ENCODE measurements at places on chromosomes 5 and 9.

DNA sequence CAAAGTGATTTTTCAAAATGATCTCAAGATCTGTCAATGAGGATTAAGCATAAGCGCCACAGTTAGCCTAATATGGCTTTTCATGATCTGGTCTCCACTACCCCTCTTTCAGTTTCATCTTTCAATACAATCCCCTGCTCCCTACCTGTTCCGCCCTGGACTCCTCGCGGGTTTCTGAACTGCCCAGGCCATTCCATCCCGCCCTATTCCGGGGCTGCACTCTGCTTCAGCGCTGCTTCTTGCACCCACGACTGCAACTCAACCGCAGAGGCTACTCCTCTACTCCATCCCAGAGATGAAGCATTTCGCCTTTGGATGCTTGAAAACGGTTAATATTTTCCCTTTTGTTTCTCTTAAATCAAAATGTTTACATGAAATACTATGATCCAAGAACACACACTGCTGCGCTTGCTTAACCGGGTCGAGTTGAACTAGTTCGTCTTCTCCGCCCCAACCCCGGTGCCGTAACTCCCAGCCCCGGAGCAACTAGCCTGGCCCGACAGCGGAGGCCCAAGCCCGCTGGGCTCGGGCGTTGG is 716 bp upstream of the OTULIN start:
- DNase-seq = no peak

- no peak for DNase-seq
Observed at GRCh38 chr5:137462265-137462590, 36.9 kb downstream of the SPOCK1 start.

GRCh38 chr5:15020736-15021135 is 149.2 kb upstream of the ANKH start:
- no peak for DNase-seq

DNA sequence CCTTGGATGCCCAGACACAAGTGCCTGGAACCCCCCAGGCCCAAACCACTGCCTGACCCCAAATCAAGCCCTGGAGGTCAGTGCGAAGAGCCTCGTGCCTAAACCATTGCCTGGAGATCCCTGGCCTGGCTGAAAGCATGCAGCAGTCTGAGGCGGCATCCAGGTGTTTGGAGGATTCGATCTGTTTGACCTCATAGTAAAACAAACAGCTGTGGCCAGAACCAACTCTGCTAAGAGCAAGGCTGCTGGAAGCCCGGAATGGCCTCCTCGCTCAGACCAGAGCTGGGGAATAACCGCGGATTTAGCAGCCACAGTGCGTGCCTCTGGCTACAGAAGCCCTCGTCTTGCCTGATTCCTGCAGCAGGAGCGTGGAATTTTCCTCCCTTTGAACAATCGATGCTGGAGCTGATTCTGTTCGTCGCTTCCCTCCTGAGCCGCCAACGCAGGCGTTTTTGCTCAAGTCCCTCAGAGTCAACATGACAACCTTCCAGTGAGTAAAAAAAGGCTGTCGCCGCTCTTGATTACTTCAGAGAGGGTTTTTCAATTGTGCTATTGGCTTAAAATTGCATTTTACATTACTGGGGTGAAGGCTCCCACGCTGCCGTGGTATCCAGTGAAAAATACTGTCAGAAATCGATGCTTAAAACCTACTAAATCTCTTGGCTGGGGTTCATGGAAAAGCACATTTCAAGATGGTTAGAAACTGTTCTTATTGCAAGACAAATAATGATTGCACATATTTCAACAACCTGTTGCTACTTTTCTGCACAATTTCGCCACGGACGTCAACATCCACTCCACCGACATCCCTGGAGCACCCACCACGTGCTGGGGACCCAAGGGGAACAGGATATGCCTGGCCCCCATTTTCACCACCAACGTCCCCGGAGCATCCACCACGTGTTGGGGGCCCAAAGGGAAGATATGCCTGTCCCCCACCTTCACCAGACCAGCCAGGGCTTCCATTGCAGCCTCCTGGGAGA is 190.0 kb downstream of the OLFM1 start:
- DNase-seq = no peak

- no peak for DNase-seq
Observed at GRCh38 chr5:178553517-178553916, 36.7 kb downstream of the COL23A1 start.

DNA sequence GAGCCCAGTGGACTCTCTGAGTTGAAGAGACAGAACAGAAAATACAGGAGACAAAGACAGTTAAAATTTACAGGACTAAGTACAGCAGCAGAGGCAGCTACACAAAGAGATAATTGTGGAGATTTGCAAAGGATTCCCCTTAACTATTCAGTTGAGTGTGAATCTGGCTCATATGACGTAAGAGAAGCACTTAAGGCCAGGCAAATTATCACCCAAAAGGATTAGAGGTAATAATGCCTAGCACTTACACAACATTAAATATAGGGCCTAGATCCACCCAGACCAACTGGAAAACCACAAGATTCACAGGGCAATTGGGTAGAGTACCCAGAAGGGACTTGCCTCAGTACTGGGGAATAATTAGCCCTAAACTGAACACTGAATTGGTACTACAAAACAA is 41.3 kb downstream of the ADAMTS6 start:
- no peak for DNase-seq

DNA sequence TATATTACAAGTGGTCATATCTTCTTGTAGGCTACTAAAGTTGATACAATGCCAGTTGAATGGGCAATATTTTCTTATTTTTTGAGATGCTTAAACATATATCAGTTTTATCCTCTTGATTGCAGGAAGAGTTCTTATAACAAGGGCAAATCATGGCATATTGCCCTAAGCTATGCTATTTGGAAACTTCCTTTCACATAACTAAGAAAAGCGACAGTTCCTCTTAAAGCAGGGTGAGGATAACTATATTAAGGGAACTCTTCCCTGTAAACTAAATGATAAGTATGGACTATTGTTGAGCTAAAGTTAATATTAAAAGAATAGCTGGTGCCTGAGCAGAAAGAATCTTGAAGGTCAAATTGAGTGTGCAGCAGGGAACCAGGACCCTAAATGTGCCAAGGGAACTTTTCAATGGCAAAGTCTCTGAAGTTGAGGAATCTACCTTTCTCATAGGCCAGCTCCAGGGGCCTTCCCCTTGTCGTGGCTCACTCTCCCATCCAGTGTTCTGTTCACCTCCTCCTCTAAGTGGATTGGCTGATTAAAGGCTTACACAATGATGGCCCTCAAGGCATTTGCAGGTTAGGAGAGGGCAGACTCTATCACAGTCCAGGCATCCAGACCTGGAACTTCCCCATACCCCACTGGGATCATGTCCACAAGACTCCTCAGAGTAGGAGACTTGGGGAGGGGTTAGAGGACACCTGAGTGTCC is 26.8 kb downstream of the FYB1 start:
- DNase-seq = no peak

- DNase-seq = no peak
Observed at GRCh38 chr5:58983526-58984452, 400.9 kb downstream of the RAB3C start.

DNA sequence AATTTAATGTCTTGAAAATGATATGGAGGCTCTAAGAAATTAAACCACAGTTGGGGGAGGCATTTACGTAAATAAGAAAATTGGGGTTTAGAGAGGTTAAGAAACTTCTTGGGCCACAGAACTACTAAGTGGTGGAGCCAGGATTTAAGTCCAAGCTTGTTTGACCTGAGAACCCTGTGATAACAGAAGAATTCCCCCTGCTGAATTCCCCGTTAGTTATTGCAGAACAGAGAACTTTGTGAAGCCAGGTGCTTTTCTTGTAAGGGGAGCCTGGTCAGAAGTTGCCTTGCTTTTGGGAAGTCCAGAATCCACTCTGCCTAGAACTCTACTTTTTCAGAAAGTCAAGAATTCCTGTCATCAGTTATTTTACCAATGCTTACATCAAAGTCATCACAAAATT is 309.3 kb upstream of the SEMA6A start:
- no peak for DNase-seq

- no peak for DNase-seq
Observed at GRCh38 chr9:20255052-20255451, 367.2 kb downstream of the MLLT3 start.

DNA sequence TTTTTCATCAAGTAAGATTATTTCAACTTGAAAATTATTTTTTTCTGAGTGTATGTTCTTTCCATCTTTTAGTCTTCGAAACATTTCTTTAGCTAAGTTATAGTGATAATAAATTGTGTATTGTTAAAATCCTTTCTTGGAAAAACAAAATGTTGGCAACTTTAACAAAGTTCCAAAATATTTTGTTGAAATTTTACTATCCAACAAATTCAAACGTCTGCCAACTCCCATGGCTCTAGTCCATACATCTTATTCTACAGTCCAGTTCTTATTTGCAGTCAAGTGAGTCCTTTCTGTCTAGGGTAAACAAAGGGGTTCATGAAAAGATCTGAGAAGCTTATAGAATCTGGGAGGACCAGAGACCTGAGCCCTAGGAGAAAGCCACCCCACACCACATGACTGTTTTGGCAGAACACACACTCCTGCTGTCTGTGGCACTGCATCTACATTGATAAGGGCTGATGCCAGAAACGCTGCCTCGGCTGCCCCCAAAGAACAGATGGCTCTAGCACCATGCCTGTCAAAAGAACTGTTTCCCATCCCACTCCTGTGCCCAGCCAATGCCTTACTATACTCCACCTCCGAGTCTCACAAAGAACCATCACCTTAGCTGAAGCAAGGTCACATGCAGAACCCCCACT is 47.5 kb downstream of the FEM1C start:
- no peak for DNase-seq

Measured in mucosa of descending colon (tissue), 3 donors.